Naive thymus-derived CD8-positive, alpha-beta T cell (primary cell): ENCODE measurements at places on chromosomes 1 and 21. TPM values are rescaled to one million over a fixed set of nuclear protein-coding genes. Genes with fewer than 3 reads are reported as not detected.

APP gene
- 31.0 TPM for total RNA-seq

- no peak for DNase-seq
Measured at GRCh38 chr1:211925016-211925415, 94.5 kb upstream of the LPGAT1 start.

DNA sequence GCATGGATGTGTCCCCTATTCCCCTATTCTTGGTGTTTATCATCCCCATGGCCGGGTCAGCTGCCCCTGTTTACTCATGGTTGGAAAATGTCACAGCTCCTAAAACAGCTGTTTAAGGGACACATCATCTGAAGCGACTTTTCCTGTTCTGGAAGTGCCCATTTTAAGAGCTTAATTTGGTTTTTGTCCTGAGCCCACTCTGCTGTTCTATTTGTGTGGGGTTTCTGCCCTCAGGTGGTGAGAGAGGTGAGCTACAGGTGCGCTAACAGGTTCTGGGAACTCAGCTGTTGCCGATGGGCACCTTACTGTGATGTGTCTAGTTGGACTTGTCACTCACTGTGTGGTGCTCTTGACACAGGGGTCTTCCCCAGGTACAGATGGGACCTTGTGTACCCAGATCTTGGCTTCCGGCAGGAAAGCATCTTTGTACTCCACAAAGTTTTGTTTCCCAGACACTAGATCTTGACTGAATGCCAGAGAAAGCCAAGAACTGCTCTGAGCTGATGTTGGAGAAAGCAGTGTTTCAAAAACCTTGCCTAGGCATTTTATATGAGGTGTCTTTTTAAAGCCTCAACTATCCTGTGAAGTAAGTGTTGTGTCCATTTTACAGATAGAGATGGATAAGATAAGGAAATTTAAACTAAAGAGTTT is 59.0 kb upstream of the CD1D start:
- peak; percentile 21 for DNase-seq

PGLYRP3 gene
- total RNA-seq, result not detected

SPRR3 gene
- total RNA-seq, result not detected

DNA sequence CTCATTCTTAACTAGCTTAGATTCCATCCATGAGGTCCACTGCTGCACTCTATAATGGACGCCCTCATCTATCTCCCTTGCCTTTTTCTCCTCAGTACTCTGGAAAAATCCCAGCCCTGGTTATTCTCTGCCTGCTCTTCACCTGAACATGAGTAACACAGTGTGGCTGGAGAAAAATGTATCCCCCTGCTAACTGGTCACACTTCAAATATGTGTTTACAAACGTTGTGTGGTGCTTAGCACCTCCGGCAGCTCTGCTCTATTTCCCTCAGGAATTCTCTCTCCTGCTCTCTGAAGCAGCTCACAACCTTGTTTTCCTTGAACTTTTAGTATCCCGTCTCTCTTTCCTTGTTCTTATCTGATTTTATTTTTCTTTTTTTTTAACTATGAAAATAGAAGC is 4.1 kb downstream of the SCCPDH start:
- DNase-seq, result no peak

CAMK1G gene
- total RNA-seq, result not detected

DNA sequence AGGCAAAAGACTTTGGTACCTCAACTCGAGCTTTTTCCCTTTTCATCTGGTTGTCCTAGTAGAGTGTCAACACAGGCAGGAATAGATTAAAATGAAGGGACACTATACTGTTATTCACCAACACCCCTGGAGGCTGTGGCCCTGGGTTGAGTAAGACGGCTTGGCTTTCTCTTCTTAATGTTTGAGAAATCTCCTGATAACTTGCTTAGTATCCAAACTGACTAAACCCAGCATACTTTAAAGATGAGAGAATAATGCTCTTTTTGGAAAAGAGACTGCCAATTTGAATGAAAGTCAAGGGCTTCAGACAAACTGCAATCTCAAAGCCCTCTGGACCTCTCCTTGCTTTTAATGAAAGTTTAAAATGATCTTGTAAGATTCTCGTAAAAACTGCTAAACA is 2.6 kb upstream of the SLC30A1 start:
- DNase-seq, result no peak

TMEM52 gene
- total RNA-seq, result not detected

TIE1 gene
- total RNA-seq, result not detected

FLG2 gene
- not detected for total RNA-seq

DNA sequence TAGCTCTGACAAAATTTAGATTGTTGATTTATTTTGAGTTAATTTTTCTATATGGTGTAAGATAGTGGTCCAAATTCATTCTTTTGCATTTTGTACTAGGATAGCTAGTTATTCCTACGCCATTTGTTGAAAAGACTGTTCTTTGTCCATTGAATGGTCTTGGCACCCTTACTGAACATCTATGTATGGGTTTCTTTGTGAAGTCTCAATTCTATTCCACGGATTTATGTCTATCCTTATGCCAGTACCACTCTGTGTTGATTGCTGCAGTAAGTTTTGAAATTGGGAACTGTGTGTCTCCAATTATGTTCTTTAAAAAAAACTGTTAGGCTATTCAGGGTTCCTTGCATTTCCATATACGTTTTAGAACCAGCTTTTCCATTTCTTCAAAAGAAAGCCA is 145.7 kb downstream of the ZNF644 start:
- DNase-seq, result no peak

DNA sequence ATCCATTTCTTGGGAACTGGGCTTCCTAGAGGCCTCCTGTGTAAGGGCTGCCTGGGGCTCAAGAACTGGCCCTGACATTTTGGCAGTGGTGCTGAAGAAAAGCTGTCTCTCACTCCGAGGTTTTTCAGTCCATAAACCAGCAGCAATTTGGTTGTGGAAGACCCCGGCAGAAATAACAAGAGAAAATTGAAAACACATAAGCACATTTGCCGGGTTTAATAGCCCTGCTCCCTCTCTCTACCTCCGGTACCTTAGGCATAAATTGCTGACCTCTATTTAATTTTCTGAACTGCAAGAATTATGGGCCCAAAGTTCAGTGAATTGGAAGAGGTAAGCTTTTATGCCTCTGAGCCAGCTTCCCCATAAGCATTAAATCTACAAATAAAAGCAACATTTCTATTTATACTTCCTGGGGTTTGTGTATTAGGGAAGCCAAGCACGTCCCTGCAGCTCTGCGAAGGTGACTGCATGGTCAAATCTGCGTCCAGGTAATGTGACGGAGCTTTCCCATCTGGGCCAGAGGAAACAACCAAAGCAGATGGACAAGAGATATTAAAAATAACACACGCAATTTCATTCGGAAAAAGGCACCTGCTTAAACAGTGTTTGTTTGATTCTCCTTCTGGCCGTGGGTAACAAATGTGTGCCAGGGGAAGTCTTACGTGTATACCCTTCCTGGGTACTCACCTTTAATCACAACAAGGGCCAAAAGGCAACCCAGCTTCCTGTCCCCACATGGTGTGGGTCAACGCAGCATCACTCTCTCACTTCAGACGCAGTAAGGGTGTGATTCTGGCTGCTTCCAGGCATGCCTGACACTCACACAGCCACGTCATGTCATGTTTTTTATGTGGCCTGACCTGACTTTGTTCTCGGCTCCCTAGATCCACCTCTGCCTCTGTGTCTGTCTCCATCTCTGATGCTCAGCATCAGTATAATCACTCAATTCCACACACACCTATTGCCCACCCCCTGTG is 69.2 kb downstream of the PAPPA2 start:
- DNase-seq, result no peak
